Peyer's patch (tissue), 4 donors: ENCODE measurements at places on chromosomes 16 and 17. TPM values are rescaled to one million over a fixed set of nuclear protein-coding genes. Genes with fewer than 3 reads are reported as not detected.

DNA sequence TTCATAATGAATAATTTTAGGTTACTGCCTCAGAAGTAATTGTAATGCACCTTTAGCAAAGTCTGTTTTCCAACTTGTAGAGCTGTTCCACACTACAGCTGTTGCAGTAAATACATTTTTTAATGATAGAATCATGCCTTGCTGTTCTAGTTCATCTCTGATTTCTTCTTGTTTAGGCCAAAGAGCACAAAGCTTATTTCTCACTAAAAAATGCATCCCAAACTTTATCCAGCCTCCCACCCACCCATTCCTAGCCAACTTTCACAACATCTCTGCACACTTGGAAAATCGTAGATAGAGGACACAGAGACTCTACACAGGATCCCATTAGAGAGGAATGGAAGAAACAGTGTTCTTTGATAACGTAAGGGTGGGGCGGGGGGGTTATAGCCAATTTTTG, 252.2 kb upstream of the DYNLRB2 start:
- H3K36me3 ChIP-seq, result no peaks in the 10 kb centered on the region
- no peak for DNase-seq
- H3K4me3 ChIP-seq, result no peak overlapping the region
- no peaks in the 10 kb centered on the region for H3K4me1 ChIP-seq
- H3K27me3 ChIP-seq, result no peaks in the 10 kb centered on the region

RAB40C gene
- total RNA-seq, result 65.7 TPM

DNA sequence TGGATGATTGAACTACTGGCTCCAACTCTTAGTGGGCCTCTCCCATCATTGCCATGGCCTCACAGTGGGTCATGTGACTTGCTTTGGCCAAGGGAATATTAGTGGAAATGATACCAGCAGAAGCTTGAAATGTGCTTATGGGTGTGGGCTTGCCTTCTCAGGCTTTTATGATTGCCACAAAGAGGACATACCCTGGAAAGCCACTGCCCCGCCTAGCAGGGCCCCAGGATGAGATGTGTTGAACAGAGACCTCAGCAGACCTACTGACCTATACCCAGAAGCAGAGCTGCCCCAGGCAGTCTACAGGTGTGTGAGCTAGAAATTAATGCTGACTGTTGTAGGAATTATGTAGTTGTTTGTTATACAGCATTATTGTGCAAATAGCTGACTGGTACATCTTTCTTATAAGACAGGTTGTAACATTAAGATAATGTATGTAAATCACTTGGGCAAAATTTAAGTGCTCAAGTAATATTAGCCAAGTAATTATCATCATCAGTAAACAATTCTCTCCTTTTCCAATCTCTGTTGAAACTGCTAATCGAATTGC, 67.8 kb upstream of the CDH5 start:
- H3K36me3 ChIP-seq, result no peaks in the 10 kb centered on the region
- DNase-seq, result no peak
- no peak overlapping the region for H3K27ac ChIP-seq
- H3K4me1 ChIP-seq, result no peaks in the 10 kb centered on the region
- H3K4me3 ChIP-seq, result no peak overlapping the region
- no peaks in the 10 kb centered on the region for H3K27me3 ChIP-seq

MARVELD3 gene
- total RNA-seq, result 158 TPM

- no peaks in the 10 kb centered on the region for H3K27me3 ChIP-seq
- DNase-seq, result peak; percentile 89
- peak within 1 kb of the TSS; percentile 41 for H3K4me3 ChIP-seq
- H3K36me3 ChIP-seq, result no peaks in the 10 kb centered on the region
- H3K4me1 ChIP-seq, result peaks cover 9% of the 10 kb centered on the region
- H3K27ac ChIP-seq, result peak within 1 kb of the TSS; percentile 90
These were observed at the start of gene IKZF3 for GRCh38 chr17:39863918-39864746. IKZF3 (minus strand) TSS chr17:39864312; CDS start chr17:39864126, 186 bp downstream.
